ENCODE measurements at places on chromosomes 16 and 17.

- peak; percentile 59 for DNase-seq
Measured at GRCh38 chr16:1771188-1771863, at the start of gene NME3. NME3 (minus strand) TSS chr16:1771543; CDS start chr16:1771534, 9 bp downstream.

DNA sequence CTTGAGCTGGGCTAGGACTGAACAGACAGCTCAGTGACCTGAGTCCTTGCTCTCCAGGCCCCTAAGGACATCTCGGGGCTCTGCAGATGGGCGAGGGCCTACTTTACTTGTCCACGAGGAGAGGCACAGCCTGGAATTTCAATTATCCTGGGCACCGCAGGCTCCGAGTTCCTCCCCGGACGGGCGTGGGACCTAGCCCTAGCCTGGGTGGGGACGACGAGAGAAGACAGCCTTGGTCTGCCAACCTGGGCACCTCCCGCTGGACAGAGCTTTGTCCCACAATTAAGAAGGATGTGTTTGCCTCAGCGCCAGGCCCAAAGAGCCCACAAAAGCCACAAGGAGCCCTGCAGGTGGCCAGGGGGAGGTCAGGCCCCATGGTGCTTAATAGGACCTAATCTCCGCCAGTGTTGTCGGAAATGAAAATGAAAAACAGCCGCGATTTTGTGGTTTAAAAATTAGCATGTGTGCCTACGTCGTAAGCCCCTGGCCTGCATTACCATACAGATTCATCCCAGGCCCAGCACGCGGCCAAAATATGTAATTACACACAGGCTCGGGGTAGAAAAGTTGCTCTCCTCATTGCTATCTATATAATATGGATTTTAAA, 51.4 kb upstream of the LHX1 start:
- DNase-seq, result no peak

DNA sequence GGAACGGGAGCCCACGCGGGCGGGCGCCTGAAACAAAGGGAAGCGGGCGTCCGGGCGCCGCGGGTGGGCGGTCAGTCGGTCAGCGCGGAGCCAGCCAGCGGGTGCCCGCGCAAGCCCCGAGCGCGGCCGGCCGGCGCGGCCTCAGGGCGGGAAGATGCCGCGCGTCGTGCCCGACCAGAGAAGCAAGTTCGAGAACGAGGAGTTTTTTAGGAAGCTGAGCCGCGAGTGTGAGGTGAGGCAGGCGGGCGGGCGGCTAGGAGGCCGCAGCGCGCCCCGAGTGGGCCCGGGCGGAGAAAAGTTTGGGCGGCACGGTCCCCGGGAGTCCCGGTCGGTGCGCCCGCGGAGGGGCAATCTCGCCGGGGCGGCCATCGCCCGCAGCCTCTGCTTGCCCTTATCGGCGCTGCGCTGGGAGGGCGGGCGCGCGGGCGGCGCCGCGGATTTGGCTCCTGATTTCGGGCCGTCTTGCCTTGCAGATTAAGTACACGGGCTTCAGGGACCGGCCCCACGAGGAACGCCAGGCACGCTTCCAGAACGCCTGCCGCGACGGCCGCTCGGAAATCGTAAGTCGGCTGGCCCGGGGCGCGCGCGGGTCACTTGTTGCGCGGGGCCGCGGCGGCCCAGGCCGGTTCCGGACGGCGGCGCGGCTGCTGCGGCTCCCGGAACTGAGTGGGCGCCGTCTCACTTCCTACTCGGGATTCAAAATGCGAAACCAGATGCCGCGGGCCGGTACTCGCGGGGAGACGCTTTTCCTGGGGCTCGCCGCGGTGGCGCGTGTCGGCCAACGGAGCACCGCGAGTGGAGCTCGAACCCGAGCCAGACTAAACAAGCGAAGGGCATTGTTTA, 526 bp downstream of the CBFB start:
- peak; percentile 31 for DNase-seq

GRCh38 chr16:27367461-27368357, 34.3 kb upstream of the IL21R start:
- peak; percentile 56 for DNase-seq

DNA sequence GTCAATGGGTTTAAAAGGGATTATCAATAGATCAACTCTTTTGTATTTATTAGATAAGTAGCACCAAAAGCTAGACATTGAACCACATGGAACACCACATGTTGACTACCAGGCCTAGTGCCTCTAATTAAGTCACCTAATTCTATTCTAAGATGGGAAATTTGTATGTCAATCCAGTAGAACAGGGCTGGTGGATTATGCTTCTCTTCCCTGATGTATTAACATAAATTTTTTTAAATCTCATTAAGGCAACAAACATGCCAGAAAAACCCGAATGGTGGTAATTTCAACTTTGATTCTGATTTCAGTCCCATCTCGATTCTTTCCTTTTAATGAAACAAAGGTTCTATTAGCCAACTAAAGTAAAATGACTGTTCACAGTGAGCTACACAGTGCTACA, 92.6 kb downstream of the KANSL1 start:
- no peak for DNase-seq

GRCh38 chr16:66705790-66706505, 9.4 kb upstream of the CMTM4 start:
- DNase-seq, result no peak

- DNase-seq, result no peak
Measured at GRCh38 chr17:32689348-32689747, 187.6 kb downstream of the MYO1D start.

DNA sequence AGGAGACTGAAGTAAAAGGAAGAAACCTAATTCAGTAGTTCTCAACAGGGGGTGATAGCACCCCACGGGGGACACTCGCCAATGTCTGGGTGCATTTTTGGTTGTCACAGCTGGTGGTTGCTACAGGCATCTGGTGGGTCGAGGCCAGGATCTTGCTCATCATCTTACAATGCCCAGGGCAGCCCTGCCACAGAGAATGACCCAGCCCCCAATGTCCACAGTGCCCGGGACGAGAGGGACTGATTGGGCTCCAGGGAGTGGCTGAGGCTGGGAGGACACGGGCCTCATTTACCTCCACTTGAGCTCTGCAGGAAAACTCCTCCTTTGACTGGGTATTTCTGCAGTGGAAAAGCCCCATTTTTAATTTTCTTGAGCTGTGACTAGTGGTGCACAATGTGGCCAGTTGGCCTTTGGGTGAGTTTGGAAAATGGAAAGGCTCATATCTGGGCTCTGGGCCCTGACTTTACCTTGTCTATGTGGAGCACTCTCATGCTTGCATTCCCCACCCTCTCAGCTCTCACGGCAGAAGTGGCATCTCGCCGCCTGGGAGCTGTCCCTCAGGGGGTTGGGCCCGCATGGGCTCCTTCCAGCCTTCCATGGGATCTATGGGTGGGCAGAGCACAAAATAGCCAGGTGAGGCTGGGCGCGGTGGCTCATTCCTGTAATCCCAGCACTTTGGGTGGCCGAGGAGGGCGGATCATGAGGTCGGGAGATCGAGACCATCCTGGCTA, 37.7 kb upstream of the IRF8 start:
- no peak for DNase-seq

DNA sequence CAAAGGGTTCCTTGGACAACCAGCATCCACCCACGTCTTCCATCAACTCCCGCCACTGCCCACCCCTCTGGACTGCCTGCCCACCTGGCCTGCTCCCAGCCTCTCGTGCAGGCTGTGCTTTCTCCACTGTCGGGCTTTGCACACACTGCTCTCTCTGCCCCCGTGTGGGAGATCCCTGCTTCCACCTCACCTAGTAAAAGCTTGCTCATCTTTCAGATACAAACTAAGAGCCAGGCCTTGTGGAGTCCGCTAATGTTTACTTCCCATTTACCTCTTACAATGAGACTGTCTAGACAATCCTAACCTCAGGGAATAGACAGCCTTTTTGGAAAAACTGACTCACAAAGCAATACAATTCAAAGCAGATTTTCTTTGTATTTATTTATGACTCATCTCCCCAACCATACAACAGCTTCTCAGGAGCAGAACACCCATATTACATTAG, 67.6 kb downstream of the USP31 start:
- no peak for DNase-seq

GRCh38 chr17:71634376-71634775, 486.4 kb upstream of the SOX9 start:
- DNase-seq, result no peak

DNA sequence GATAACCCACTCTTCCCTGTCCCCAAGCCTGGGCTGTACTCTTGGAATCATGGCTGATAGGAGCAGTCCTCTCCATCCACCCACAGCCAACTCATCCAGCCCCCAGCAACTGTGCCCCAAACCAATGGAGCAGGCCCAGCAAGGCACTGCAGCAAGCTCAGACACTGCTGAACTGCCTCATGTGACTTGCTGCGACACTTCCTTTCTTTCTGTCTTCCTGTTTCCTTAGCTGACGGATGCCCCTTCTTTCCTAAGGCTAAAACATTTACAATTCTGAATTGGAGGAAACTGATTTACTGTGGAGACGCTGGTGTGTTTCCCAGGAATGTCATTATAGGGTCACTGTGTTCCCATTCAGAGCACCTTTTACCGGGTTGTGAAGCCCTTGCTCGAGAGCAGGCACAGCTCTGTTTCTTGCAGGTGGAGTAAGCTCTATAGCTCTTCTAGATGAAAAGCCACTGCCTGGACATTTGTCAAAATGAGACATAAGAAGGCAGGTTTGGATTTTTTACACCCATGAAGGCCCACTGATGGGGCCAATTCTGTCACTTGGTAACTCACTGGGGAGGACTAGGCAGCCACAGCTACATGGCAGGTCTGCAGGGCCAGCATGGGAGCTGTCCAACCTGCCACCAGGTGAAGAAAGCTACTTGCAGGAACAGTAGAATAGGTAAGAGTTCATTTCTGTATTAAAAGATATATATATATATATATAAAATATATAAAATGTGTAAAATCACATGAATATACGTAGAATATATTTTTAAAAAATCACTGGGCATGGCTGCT, 27.4 kb downstream of the TMEM11 start:
- DNase-seq, result no peak

GRCh38 chr17:4174556-4174955, 31.6 kb downstream of the CYB5D2 start:
- DNase-seq, result no peak

- DNase-seq, result no peak
Measured at GRCh38 chr17:48001197-48001596, 30.3 kb downstream of the CDK5RAP3 start.

- no peak for DNase-seq
Measured at GRCh38 chr16:35733278-35733965, 2274.0 kb downstream of the TP53TG3F start.

GRCh38 chr16:28491230-28491969, 474 bp downstream of the CLN3 start:
- no peak for DNase-seq

GRCh38 chr16:72427783-72428331, 255.9 kb upstream of the PMFBP1 start:
- DNase-seq, result no peak

GRCh38 chr17:49618028-49618611, 42.4 kb downstream of the NXPH3 start:
- no peak for DNase-seq

GRCh38 chr17:75173526-75173925, 9.2 kb downstream of the SUMO2 start:
- no peak for DNase-seq

DNA sequence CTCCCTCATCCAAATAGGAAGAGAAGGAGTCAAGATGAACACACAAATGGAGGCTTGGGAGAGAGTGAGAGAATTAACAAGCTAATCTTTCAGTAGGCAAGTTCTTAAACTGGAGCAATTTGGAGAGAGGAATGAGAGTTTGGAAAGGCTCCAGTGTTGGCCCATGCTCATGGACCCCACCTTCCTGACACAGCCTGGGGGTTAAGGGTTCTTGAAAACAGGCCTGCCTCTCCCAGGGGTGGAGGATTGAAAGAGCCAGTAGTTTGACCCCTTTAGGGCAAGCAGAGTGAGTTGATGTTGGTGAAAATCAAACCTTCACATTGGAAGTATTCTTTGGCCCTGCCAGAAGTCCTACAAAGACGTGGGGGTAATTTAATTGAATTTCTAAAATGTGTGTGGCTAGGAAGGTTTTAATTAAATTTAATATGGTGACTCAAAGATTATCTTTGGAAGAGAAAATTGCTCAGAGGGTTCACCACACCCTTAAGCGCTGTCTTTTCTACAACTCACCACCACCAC, 5.8 kb downstream of the HOXB3 start:
- no peak for DNase-seq

- no peak for DNase-seq
Measured at GRCh38 chr16:75262104-75262799, 10.8 kb upstream of the BCAR1 start.

GRCh38 chr17:48139944-48140343, 32.4 kb downstream of the SNX11 start:
- DNase-seq, result no peak

- no peak for DNase-seq
Measured at GRCh38 chr16:7914748-7915147, 582.1 kb downstream of the RBFOX1 start.

- DNase-seq, result no peak
Measured at GRCh38 chr17:82464567-82464929, 6.0 kb downstream of the NARF start.

- no peak for DNase-seq
Measured at GRCh38 chr16:84739349-84740124, 39.7 kb downstream of the USP10 start.

DNA sequence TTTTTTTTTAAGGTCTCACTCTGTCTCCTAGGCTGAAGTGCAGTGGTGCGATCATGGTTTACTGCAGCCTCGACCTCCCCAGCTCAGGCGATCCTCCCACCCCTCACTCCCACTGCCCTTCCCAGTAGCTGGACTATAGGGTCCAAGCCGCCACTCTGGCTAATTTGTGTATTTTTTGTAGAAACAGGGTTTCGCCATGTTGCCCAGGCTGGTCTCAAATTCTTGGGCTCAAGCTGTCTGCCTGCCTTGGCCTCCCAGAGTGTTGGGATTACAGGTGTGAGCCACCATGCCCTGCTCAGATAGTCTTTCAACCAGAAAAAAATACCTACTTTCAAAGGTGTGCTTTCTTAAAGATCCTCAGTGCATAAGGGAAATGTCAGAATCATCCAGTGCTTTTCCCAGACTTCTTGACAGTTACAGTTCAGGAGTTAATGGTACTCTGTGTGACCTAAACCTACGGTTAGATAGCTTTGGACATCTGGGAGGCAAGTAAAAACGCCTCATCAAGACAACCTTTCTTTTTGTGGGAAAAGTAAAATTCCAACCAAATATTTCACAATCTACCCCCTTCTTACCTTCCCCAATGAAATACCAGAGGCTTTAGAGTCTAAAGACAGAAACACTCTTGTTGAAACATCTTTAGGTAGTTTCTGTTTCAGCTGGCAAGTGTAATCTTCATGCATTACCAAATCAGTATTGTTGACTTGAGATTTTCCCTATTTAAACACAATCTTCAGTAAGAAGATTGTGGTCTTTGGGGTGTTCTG, 6.8 kb downstream of the RSPRY1 start:
- no peak for DNase-seq

DNA sequence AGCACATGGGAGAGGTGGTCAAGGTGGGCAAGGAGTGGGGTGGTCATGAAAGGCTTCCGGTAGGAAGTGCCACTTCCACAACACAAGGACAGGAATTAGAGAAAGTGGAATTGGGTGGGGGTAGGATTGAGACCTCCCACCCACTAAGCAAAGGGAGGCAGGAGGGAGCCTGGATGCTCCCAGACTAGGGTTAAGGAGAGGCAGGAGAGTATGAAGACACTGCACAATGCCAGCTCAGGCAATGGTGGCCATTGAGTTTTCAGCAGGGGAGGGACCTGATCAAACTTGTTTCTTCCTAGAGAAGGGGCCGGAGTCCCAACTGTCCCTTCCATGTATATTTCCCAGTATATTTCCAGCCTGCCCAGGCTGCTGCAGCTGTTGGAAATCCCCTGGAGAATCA, 3.1 kb upstream of the RAB11FIP4 start:
- no peak for DNase-seq
